ENCODE measurements at places on chromosomes 16 and 17.

GRCh38 chr17:76888661-76889060 lies 20.5 kb downstream of the MGAT5B start:
- no peak for DNase-seq

- DNase-seq = peak; percentile 84
Observed at GRCh38 chr16:85303354-85303883, 191.1 kb upstream of the CIBAR2 start.

DNA sequence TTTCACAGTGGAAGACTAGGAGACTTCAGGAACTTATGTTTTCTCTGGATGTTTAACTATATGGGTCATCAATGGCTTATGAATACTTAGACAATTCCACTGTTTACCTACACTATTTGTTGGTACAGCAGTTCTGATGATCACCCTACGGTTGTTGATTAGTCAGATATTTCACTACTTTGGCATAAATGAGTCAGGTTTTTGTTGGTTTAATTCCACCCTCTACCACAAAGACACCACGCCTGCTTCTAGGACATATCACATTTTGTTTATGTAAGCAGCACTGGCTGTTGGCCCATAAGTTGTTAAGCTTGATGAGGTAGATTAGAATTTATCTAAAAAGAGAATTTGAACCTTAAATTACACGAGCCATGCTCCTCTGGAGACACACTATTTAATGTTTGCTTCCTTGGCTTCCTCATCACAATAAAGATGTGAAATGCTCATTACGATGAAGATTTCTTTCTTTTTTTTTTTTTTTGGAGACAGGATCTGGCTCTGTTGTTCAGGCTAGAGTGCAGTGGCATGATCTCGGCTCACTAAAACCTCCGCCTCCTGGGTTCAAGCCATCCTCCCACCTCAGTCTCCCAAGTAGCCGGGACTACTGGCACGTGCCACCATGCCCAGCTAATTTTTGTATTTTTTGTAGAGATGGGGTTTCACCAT lies 4.3 kb downstream of the GDE1 start:
- DNase-seq = no peak

GRCh38 chr17:9367156-9367555 lies 208.5 kb downstream of the STX8 start:
- DNase-seq = no peak

DNA sequence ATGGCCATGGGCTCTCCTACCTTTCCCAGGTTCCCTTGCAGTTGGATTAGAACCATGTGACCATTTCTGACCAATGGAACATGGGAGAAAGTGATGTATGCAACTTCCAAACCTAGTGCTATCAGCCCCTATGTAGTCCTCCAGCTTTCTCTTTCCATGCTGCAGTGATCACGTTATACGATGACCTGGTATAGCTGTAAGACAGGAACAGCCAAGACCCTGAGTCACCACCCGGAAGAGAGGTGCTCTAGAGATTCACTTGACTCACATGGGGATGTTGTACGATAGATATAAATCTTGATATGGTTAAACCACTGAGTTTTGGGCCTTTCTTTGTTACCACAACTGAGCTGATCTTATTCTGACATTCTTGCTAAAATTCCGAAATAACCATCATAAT lies 65.1 kb downstream of the NOG start:
- DNase-seq = no peak

- DNase-seq = no peak
Observed at GRCh38 chr17:35584061-35584460, 3.1 kb upstream of the AP2B1 start.

DNA sequence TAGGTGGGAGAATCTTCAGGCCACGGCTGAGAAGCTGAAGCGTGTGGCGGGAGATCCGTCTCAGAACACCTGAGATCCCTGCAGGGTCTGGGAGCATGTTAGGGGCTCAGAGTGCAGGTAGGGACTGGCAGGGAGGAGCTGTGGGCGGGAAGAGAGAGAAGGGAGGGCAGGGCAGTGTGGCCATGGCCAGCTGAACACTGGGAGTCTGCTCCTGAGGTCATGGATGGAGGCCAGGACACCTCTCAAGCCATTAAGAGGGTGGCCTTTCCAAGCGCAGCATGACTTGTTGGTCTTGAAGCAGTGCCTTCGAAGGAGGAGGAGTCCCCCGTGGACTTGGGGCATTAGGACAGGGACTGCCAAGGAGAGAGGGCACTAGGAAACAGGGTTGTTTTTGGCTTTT lies 23.7 kb downstream of the NAA60 start:
- no peak for DNase-seq

GRCh38 chr17:29483503-29483902 lies 83.3 kb downstream of the ABHD15 start:
- DNase-seq = no peak

- no peak for DNase-seq
Observed at GRCh38 chr17:75244133-75244866, 17.1 kb downstream of the GGA3 start.

Data from HEK293T (cell line).